NCI-H2081 (cell line): ENCODE measurements at places on chromosomes 11 and 22.

DNA sequence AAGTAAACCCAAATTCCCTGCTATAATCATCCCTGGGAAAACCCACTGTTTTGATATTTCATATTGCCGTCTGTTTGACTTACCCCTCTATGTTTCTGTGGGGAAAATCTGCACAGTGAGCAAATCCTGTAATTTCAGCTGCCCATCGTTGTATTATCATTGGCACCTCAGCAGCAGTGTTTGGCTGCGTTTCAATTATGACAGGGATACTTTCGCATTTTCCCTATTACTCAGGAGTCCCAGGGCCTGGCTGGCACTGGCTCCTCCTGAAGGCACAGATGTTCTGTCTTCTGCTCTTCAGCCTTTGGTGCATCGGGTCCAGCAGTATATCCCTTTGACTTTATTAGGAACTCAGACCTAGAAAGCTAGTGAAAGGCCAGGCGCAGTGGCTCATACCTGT is 12.2 kb upstream of the MMP12 start:
- DNase-seq: peak; percentile 74

- no peak for DNase-seq
These were observed 77.1 kb downstream of the UVRAG start for GRCh38 chr11:75891947-75892739.

DNA sequence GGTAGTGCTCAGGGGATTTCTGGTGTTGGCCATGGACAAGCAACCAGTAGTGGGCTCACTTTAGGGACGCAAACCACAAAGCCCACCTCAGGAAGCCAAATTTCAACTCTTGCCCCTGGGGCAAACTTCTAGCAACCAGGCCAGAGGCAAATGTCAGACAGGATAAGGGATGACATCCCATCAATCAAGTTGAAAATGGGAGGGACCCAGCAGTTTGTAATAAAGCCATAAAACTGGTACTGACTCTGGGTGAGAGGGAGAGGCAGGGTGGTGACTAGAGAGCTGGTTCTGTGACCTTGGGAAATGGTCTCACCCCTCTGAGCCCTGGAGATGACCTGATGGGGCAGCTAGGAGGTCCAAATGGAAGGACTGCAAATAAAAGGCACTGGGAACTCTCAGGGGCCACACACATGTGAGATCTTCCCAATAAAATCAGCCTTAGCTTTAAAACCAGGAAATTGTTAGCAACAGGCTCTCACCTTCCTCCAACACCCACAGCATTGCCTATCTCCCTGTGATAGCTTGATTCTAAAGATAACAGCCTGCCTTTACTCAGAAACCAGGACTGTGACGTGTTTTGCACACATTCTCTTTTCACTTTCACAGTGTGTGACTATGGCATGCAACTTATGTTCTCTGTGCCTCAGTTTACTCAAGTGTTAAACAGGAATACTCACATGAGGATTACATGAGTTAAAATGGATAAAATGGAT is 6.4 kb upstream of the TBC1D10A start:
- no peak for DNase-seq

DNA sequence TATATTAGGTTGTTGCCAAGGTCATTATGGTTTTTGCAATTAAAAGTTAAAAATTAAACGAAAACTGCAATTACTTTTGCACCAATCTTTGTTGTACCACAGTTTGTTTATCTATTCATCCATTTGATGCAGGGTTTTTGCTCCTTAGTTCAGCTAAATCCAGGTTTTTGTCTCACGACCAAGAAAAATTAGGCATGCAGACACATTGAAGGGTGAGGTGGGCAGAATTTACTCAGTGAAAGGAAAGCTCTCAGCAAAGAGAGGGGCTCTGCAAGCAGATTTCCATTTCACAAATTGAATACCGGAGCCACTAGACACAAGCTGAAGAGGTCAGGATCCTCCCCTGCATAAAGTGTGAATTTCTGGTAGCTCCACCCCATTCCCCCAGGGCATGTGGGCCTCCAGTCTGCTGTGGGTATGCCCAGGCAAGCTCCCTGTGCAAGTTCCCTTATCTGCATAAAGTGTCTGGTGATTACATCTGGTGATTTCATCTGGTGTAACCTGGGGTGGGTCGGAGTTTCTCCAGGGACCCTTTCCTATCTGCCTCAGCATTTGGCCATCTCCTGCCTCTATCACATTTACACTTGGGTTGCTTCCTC is 33.3 kb downstream of the APOL6 start:
- no peak for DNase-seq

DNA sequence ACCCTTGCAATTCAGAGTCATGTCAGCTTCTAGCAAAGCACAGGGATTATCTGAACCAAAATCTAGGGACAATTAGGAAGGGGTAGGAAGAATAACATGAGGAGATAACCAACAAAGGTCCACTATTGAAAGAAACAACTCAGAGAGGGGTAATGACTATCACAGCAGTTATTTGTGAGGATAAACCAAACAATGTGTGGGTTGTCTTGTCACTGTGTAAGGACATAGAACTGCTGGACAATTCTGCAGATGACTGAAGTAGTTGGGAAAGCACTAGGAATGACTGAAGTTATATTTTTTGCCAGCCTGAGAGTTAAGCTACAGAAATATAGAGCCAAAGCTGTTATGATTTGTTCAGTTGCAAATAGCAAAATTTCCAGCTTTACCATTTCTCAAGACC is 858.4 kb upstream of the CCDC90B start:
- DNase-seq: no peak
